ENCODE measurements at places on chromosomes 4 and X.
A peak's percentile ranks its signal among the peaks of the same experiment; 100 is the strongest.

DNA sequence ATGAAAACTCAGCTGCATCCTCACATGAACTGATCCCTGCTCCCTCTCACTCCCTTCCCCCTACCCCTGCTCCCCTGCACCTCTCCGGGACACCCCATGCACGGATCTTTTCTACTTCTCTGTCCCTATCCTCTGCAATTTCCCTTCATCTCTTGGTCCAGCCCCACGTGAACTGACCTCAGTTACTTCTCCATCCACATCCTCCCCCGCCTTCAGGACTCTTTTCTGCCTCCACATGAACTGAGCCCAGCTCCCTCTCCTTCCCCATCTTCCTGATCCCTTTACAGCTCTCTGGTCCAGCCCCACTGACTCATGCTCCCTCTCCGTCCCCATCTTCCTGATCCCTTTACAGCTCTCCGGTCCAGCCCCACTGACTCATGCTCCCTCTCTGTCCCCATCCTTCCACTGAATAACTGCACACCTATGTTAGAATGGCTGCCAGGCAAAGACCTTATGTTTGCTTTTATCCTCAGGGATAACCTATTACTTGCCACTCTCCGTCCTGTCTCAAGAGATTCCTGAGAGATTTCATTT, 5.6 kb downstream of the CETN2 start:
- DNase-seq: no peak

- no peak for DNase-seq
Observed at GRCh38 chrX:155112171-155112570, 40.9 kb downstream of the BRCC3 start.

DNA sequence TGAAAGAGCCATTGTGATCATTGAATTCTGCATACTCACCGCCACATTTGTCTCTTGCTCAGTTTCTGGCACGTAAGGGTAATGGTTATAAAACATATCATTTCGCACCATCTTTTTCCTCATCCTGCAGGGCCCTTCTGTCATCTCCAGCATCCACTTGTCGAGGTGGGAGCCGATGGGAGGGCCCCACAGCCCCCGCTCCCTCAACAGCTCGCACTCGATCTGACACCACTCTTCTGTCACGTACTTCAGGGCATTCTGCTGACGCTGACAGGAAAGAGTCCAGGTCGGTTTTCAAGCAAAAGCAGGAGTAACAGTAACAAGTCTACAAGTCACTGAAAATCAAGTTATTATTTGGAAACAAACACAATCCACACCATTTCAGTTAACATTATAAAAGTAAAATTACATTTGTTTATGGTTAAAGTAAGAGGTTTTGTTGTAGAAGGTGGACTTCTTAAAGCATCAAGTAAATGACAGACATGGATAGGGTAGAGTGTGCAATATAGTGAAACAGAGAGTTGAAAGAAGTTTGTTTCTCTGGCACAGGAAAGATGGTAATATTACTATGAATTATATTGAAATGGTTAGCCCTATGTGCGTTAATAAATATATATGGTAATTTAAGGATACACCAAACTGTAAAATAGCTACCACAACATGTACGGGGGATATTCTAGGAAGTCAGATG, 150.6 kb downstream of the CDS1 start:
- DNase-seq: no peak

DNA sequence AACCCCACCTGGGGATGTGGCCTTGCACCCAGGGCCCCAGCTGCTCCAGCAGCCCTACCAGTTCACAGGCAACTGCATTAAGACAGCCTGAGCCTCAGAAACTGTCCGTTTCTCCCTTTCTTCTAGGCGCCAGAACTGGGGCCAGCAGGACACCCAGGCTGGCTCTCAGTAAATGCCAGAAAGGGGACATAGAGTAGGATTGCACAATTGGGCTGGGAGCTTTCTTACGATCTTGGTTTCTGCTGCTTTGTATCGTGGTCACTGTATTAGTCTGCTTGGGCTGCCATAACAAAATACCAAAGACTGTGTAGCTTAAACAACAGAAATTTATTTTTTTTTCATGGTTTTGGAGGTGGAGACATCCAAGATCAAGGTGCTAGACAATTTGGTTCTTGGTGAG, 48.4 kb downstream of the NALF2 start:
- DNase-seq: no peak

DNA sequence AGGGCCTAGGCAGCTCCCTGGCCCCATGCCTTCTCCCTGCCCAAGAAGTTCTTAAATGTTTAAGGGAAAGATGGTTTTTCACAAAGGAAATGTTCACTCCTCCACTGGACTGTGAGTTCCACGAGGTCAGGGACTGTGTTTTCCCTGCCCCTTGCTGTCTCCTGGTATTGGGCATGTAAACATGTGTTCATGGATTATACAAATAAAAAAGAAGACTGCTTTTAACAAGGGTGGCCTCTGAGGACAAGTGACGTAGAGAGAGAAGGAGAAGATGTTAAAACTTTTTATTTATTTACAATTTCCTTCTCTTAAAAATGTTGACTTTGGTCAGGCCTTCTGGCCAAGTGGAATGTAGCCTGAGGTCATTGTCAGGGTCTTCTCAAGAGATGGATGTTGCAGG, 66.0 kb downstream of the FHDC1 start:
- DNase-seq: no peak

- DNase-seq: no peak
Observed at GRCh38 chr4:98148856-98149255, 5.6 kb upstream of the STPG2 start.

- DNase-seq: no peak
Observed at GRCh38 chr4:94533405-94534223, 81.9 kb downstream of the PDLIM5 start.

GRCh38 chrX:153469811-153470410, 465 bp downstream of the HAUS7 start:
- peak; percentile 38 for DNase-seq

DNA sequence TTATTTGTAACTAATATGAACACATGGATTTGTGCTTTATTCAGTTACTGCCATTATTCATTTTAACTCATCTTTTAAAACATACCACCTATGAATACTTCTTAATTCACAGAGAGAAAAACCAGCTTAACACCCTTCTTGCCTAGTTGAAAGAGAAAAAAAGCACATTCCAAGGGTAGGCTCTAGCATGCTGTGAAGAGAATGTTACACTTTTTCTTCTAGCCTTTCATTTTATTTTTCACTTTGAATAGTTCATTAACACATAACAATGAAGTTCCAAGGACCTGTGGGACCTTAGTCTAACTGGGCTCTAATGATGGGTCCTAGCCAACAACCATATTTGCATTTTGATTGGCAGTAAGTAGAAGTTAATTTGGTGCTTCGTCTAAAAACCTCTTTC, 279.9 kb upstream of the MAGEB2 start:
- no peak for DNase-seq

DNA sequence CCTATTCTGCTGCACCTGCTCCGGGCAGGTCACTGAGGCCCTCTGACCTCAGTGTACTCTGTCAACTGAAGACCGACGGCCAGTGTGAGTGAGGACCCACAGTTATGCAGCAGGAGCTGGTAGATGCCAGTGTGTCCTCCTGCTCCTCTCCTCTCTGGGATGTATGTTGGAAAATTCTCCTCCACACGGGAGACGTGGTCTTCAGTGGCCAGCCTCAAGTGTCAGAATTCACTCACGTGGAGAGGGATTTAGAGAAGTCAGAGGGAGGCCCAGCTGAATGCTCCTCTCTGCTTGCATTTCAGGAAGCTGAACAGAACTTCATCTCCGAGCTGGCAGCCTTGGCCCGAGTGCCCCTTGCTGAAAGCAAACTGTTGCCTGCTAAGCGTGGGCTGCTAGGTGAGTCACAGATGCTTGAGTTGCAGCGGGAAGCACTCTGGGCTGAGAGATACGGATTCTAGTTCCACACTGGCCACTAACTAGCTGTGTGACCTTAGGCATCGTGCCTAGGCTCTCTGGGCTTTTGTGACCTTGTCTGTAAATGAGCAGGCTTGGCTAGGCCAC, 83.6 kb downstream of the CRMP1 start:
- no peak for DNase-seq

GRCh38 chr4:125140966-125141495, 173.7 kb upstream of the FAT4 start:
- no peak for DNase-seq

- no peak for DNase-seq
Observed at GRCh38 chr4:116374815-116375214, 710.6 kb downstream of the TRAM1L1 start.

GRCh38 chrX:107742700-107743191, 32.8 kb downstream of the TSC22D3 start:
- no peak for DNase-seq

- DNase-seq: peak; percentile 39
Observed at GRCh38 chrX:57156397-57157049, 19.3 kb upstream of the SPIN2A start.

- DNase-seq: no peak
Observed at GRCh38 chr4:101198682-101199339, 148.5 kb downstream of the PPP3CA start.

DNA sequence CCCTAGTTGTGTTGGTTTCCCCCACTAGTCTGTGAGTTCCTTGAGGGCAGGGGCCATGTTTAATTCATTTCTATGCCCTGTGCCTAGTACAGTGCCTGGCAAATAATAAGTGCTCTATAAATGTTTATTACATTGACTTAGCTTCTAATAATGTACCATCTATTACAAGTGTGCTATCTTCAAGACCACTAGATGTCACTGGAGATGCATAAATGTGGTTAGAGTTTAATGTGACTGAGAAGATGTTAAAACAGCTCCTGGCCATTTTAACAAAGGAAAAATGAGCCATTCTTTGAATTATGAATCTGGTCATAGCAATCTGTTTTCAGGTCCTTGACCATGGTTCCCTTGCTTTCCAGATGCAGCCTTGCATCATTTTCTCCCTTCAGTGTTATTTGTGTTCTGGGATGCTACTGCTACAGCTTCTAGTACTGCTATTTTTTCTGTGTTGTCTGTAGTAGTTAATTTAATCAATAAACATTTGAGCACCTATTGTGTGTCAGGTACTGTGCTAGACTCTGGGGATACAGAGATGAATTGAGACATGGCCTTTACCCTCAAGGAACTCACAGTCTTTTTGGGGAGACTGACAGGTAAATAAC, 43.2 kb downstream of the SLC9A6 start:
- DNase-seq: no peak

DNA sequence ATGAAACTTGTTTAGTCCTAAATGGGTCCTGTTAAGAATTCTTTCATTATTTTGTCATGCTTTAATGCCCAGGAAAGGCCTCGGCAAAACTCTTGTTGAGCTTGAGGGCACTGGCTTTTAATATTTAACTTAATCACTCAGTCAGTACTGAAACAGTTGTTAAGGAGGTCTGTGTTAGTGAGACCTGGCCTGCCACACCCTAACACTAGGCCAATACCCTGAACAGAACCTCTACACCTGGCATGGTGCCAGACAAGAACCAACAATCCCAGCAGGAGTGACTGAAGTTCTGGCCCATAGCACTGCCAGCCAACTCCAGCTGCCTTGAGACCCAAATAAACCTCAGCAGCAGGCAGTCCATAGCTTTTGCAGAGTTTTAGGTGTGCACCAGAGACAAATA, 85.7 kb upstream of the ITM2A start:
- DNase-seq: no peak

DNA sequence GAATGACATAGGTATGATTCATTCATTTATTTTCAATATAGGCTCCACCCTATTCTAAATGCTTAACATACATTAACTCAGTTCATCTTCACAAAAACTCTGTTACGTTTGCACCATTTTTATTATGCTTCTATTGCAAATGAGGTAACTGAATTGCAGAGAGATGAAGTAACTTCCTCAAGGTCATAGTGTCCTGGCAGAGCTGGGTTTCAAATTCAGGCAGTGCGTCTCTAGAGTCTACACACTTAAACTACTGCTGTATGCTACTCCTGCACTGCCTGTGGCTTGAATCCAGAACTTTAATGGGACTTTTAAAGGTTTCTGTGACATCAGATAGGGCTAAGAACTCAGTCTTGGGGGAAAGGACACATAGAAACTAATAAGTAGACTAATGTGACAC, 413.4 kb downstream of the UBE2NL start:
- no peak for DNase-seq

DNA sequence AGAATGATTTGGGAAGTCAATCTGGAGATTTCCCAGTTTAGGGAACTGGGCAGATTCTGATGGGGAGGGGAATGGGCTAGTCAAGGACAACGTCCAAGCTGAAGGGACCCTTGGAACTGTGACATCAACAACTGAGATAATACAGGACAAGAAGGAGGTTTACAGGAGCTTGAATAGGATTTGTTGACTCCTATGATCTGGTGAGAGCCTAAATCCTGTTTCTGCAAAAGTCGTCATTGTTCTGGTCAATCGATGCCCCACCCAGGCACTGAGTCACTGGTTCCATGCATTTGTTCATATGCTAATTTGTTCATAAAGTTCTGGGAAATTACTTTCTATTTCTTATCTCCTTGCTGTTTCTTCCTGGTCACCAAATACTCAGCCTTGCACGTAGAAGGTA, 15.3 kb upstream of the PDGFRA start:
- no peak for DNase-seq

- DNase-seq: no peak
Observed at GRCh38 chrX:46459603-46460002, 85.6 kb downstream of the ZNF674 start.

DNA sequence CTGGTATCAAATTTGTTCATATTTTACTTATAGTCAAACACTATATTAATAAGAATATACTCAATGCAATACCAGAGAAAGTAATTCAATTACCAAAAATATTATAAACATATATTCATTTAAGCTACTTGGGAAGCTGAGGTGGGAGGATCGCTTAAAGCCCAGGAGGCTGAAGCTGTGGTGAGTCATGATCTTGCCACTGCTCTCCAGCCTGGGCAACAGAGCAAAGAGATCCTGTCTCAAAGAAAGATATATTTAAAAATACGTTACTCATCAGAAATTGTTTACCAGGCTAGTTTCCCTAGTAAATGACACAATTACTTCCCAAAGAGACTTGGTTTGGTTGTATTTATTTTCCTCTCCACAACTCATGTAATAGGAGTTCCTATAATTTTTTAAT, 433.6 kb downstream of the GASK1B start:
- no peak for DNase-seq

DNA sequence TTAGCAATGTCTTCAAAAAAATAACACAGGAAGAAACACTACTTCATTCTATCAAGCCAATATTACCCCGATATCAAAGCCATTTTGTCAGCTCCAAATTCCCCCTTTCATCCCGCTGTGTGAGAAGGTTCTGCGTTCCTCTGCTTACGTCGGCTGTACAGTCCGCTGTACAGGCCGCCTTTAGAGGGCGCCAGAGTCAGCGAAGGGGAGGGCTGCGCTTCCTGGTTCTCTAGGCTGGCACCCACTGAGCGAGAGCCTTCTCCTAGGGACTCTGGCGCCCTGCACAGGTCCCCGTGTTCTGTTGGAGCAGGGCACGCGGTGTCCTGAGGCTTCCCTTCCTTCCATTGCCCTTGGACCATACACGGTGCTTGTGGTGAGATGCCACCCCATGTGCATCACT, 25.3 kb upstream of the CT45A1 start:
- DNase-seq: peak; percentile 34

- no peak for DNase-seq
Observed at GRCh38 chrX:142977128-142977914, 48.4 kb upstream of the SPANXN4 start.

DNA sequence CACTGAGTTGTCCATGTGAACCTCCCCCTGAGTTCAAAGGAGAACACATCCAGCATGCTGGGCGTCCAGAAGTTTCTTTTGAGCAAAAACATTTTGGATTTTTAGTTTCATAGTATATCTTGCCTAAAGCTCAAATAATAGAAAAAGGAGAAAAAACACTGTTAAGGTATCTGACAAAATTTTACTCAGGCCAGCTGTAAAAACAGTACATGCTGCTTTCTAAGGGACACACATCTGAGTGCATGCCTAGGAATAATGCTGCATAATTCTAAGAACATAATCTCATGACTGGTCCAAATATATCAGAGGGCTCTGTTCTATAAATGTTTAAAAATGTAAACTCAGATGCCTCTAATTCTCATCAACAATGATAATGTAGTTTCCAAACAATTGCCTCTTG, 561.3 kb upstream of the INTU start:
- no peak for DNase-seq
